ENCODE measurements at places on chromosomes 16 and 17. TPM values are rescaled to one million over a fixed set of nuclear protein-coding genes. Genes with fewer than 3 reads are reported as not detected.

PRM1 gene
- total RNA-seq: not detected

GRCh38 chr17:75114552-75115314 lies 5.0 kb downstream of the ARMC7 start:
- DNase-seq: no peak

- DNase-seq: peak; percentile 100
These were observed at the start of the genes GTF3C1 and KATNIP for GRCh38 chr16:27549746-27550581. Gene GTF3C1, minus strand, starts transcription at chr16:27549913. Its CDS starts 23 bp downstream, at chr16:27549890. Gene KATNIP, plus strand, starts transcription at chr16:27550144. Its CDS starts 27 bp downstream, at chr16:27550171.

SHISA6 gene
- total RNA-seq: 0.56 TPM

PAFAH1B1 gene
- total RNA-seq: 104 TPM

FBXW10B gene
- 0.48 TPM for total RNA-seq

- DNase-seq: no peak
These were observed 23.4 kb upstream of the SKAP1 start for GRCh38 chr17:48453447-48453846.
